ENCODE measurements at places on chromosomes 6 and 20.

- no peak for DNase-seq
These were observed 88.2 kb downstream of the TCP11 start for GRCh38 chr6:35052694-35053565.

DNA sequence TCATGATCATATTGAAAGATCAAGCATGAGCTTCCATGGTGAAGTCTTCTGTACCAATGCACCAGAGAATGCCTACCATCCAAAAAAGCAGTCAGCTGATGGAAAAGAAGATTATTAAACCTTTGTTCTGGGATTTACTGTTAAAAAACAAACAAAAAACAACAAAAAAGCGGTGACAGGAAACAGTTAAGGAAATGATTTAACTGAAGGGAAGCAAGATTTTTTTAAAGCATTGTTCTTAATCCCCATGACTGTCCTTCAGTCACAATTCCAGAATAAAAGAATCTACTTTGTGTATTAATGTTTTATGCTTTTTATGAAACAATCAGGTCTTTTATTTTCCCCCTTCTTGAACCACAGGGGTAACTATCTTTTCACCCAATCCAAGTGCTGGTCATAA lies 23.9 kb downstream of the FAM162B start:
- no peak for DNase-seq

- DNase-seq = no peak
These were observed 22.0 kb downstream of the RANBP9 start for GRCh38 chr6:13689511-13690256.

GRCh38 chr6:104973404-104973803 lies 16.5 kb downstream of the LIN28B start:
- DNase-seq = no peak

GRCh38 chr20:62900692-62901584 lies 25.4 kb downstream of the DIDO1 start:
- DNase-seq = peak; percentile 53

DNA sequence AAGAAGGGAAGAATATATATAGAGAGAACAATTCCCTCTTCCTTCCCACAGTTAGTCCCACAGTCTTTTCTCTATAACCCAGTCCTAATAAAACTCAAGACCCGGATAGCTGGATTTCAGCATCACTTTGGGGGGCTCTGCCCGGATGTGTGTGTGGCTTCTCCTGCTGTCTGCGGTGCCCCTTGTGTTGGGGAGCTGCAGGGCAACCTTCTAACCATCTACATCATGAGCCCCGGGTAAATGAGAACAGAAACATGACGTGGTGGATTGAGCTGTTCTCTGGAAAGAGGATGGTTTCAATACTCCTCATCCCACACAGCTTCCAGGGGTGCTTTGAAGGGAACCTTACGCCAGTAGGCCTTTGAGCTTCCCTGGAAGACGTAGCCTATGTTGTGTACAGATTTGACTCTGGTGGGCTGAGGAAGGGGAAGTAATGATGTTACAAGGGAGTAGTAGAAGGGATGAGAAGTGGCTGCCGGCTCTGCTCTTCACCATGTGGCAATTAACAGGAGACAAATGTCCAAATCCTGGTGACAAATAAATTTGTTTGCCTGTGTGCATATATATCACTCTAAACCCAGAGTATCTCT lies 13.5 kb upstream of the PRDM1 start:
- no peak for DNase-seq

DNA sequence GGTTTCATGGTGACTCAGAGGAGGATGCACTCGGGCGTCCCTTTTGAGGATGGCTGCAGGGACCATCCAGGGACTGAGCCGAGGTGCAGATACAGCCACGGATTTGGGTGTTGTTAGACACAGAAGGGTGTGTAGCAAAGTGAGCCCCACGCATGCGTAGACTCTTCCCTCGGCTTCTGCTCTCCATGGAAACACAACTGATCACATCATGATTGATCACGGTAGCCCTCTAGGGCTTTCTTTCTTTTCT lies 606 bp upstream of the ULBP1 start:
- peak; percentile 56 for DNase-seq

DNA sequence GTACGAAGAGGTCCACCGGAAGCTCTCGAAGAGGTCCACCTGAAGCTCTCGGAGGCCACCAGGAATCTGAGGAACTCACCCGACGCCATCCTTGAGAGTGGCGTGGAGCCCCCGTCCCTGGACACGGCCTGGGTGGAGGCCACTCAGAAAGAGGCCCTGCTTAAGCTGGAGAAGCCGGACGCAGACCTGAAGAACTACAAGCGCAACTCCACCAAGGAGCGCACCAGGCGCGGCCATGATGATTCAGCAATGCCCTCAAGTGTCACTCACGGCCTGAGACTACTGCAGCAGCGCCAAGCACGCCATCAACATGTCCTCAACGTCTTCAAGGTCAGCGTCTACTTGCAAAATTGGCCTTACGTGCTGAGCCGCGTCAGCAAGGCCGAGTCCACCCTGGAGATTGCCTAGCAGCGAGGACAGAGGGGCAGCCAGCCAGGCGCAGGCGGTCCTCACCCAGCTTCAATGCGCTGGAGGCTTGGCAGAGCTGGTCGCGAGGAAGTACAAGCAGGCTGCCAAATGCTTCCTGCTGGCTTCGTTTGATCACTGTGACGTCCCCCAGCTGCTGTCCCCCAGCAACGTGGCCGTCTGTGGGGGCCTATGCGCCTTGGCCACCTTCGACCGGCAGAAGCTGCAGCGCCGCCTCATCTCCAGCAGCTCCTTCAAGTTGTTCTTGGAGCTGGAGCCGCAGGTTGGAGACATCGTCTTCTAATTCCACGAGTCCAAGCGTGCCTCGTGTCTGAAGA lies 7.7 kb upstream of the GJA10 start:
- no peak for DNase-seq

DNA sequence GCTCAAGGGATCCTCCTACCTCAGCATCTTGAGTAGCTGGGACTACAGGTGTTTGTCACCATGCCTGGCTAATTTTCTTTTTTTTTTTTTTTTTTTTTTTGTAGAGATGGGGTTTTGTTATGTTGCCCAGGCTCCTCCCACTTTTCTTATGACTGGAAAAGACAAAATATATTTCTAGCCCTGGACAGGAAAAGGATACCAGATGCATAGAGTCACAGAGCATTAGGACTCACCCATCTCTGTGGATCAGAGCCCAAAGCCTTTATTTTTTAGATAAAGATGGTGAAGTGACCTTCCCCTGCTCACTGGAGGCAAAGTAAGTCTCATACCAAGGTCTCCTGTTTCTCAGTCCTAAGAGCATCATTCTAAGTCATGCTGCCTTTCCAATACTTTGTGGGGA lies 3.4 kb downstream of the TRIM10 start:
- no peak for DNase-seq

DNA sequence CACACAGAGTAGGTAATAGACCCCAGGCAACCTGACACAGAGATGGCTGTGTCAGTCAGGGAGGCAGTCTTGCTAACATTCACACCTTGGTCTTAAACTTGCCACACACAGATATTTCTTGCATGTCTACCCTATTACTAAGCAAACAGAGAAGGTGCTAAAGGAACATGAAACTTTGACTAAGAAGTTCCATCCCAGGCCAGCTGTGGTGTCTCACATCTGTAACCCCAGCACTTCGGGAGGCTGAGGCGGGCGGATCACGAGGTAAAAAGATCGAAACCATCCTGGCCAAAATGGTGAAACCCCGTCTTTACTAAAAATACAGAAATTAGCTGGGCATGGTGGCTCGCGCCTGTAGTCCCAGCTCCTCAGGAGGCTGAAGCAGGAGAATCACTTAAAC lies 222.4 kb upstream of the JARID2 start:
- DNase-seq = no peak

GRCh38 chr6:38617856-38618255 lies 21.9 kb downstream of the BTBD9 start:
- DNase-seq = no peak

- DNase-seq = no peak
These were observed 515.8 kb downstream of the PREX1 start for GRCh38 chr20:48311956-48312355.

GRCh38 chr6:52728394-52728793 lies 34.9 kb downstream of the GSTA2 start:
- no peak for DNase-seq
